ENCODE measurements at places on chromosomes 1 and 21.
A peak's percentile ranks its signal among the peaks of the same experiment; 100 is the strongest.

DNA sequence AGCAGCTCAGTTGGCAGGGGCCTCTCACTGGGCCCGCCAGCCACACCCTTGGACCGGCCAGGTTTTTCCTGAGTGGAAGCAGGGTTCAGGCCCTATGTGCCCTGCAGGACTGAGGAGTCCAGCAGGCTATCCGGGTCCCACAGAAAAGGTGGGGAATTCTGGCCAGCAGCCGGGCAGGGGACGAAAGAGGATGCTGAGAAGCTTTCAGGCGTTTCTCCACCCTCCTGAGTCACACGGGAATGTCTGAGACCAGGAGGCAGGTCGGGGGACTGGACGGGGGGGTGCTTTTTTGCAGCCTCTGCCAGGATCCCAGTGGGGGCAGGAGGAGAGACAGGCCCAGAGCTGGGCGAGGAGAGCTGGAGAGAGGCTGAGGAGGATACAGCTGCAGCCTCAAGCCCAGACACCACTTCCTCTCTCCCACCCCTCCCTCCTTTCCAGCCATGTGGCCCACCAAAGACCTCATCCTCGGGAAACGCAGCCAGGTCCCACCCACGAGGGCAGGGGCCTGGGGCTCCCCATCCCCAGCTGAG is 105.4 kb downstream of the SPSB1 start:
- DNase-seq = no peak

- no peak for DNase-seq
Measured at GRCh38 chr1:19665186-19665495, 466 bp downstream of the HTR6 start.

GRCh38 chr1:206636671-206637070 is 1.3 kb downstream of the DYRK3 start:
- no peak for DNase-seq

DNA sequence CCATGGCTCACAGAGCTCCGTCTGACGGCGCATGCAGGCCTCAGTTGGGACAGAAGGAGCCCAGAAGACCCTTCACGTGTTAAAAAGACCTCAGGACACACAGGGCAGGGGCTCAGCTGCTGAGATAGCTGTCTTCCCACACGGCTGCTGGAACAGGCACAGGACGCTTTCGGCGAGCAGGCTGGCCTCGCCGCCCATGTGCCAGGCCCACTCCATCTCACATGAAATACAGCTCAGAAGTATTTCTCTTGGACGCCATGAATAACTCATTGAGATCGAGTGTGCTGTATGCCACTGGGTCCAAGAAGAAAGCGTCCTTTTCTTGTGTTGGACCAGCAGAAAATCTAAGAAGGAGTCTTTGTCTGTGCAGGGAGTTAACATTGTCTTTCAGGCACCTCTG is 69.6 kb downstream of the SIM2 start:
- DNase-seq = no peak

DNA sequence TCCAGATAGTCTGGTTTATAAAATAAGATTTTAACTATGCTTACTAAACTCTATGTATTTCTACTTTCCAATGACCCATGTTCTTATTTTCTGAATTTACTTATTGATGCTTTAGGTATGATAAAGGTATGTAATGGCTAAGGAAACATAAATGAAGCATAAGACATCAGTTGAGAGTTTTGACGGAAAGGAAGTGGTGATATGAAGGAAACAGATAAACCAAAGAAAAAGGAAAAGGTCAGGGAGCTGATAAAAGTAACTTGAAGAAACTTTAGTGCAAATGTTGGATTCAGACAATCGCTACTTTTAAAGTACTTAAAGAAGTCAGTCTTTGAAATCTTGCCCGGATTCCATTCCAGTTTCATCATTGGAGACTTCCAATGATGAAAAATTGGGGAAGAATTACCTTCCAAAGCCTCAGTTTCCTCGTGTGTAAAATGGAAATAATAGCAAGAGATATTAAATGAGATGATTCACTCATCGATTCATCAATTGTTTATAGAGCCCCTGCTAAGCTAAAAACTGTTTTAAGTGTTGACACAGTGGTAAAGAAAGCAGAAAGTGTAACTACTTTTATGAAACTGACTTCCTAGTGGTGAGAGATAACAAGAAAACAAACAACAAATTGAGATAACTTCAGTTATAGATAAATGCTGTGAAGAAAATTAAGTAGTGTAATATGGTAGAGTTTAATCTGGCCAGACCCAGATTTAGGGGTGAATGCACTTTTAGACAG is 10.6 kb downstream of the PTPRC start:
- DNase-seq = no peak

DNA sequence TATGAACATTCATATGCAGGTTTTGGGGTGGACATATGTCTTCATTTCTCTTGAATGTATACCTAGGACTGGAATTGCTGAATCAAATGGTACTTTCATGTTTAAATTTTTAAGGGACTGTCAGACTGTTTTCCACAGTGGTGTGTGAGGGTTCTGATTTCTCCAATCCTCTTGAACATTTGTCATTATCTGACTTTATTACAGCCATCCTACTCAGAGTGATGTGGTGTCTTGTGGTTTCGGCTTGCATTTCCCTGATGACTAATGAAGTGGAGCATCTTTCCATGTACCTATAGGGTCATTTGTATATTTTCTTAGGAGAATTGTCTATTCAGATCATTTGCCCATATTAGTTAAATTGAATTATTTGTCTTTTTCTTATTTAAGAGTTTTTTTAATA is 35.4 kb upstream of the ZNF281 start:
- no peak for DNase-seq

- no peak for DNase-seq
Measured at GRCh38 chr1:79128722-79129121, 122.2 kb upstream of the ADGRL4 start.

DNA sequence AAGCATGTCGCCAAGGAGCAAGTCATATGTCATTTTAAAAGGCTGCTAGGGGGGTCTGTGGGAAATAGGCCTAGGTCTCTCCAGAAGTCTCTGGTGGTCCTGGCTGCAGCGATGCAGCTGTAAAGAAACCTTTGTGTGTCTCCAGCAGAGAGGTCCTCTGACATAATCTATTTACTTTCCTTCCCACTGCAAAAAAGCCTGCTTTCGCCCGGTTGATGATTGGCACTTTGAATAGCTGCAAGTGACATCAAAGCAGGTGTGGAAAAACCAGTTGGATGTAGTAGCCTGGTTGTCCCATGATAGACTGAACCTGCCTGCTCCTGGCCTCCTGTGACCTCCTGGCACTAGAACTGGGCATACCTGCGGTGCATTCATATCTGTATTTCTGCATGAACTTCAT is 13.8 kb downstream of the RASSF5 start:
- no peak for DNase-seq

- DNase-seq = no peak
Measured at GRCh38 chr1:33599516-33600115, 127.2 kb downstream of the ZSCAN20 start.

GRCh38 chr21:40254540-40255465 is 387.6 kb downstream of the PCP4 start:
- no peak for DNase-seq

- no peak for DNase-seq
Measured at GRCh38 chr1:165898837-165899236, 71.4 kb downstream of the UCK2 start.

DNA sequence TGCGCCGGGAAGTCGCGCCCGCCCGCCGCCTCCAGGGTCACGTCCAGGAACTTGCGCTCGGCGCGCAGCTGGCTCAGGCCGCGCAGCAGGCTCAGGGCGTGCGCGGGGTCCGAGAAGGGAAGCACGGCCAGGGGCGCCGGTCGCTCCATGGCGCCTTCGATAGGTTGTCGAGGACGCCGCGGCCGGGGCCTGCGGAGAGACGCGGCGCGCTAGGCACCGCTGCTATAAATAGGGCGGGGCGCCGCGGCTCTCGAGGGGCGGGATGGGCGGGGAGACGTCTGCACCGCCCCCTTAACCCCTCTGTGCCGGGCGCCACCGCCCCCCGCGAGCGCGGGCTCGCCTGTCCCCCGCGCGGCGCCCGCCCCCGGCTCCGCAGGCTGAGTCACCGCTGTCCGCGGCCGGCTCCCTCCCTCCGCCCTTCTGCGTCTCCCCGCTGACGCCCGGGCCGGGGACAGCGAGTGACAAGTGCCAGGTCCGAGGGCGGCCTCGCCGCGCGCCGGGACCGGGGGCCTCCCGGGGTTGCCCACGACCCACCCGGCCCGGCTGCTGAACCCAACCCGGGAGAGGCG is at the start of gene KLHL21:
TSS of gene KLHL21 (minus strand) at position 201 of the 569 bp plus-strand sequence. CDS start at position 149, 52 bp downstream.
- DNase-seq = peak; percentile 84

- no peak for DNase-seq
Measured at GRCh38 chr1:58748666-58749065, 35.2 kb downstream of the JUN start.

DNA sequence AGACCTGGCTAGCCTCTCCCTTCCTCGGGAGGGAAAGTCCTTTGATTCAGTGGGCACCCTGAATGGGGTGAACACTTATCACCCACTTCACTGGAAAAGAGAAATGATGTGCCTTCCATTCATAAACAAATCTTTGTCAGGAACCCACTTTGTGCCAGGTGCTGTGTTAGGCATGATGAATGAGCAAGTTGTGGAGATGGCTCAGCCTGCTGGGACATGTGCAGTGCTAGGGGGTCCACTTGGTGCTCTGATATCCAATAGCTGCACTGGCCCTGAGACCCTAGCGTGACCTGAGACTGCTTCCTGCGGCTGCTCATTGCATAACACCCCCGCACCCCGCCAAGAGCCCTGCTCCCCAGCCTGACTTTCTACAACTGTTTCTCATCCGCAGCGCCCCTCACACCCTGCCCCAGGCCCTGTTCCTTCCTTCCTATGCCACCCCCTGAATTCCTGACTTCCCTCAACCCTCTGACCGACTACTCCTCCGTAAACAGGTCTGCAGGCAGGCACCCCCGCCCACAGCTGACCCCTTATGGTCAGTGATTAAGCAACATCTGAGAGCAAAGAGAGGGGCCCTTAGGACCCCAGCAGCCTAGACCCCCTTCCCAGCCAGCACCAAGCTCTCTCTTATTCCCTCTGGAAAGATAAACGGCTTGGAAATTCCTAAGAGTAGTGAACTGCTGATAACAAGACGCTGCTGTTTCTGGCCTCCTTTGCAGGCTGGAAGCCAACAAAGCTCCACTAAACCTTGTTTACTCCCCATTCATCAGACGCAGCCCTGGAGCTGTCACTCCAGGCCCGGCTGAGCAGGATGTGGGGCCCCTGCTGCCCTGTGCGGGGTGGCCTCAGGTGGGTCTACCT is 12.9 kb downstream of the CSRP1 start:
- DNase-seq = no peak

GRCh38 chr21:45533846-45534635 is 8.2 kb downstream of the SLC19A1 start:
- DNase-seq = no peak

- no peak for DNase-seq
Measured at GRCh38 chr21:45010096-45010495, 64.3 kb upstream of the ADARB1 start.

GRCh38 chr1:160628799-160629263 is 18.0 kb downstream of the SLAMF1 start:
- no peak for DNase-seq

DNA sequence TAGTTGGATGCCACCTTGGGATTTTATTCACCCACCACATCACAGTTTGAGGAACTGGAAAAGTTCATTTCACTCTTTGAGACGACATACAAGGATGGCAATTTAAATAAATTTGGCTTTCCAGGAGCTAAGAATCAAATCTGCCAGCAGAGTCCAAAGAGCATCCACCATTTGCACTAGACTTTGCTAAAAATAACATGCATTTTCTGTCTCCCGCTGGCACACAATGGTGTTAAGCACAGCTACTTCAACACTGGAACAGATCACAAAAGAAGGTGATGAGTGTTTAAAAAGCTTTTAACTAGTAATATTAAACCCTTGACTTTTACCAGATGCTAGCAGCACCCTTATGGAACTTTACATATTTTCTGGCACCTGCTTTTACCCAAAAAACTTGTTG is 44.6 kb downstream of the MAEL start:
- DNase-seq = no peak

GRCh38 chr1:25692560-25692959 is 76.0 kb downstream of the MAN1C1 start:
- DNase-seq = no peak

DNA sequence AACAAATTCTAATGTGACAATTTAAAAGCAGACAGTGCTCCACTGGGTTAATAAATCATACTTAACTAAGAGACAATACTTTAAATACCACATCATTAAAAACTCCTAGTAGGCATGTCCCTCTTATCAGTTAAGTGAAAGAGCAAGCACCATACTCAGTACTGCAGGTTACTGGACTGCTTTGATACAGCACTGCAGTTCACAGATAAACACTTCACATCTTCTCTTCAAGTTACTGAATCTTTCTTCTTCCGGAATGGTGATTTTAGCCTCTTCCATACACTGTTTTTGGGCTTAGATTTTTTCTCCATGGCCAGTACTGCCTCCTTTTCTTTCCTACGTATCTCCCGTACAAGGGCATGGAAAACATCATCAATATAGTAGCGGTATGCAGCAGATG is 11.0 kb downstream of the RIT1 start:
- no peak for DNase-seq

- DNase-seq = no peak
Measured at GRCh38 chr21:38140207-38140903, 116.4 kb upstream of the KCNJ15 start.

GRCh38 chr1:227561241-227561907 is 2.0 kb upstream of the ZNF678 start:
- no peak for DNase-seq

- no peak for DNase-seq
Measured at GRCh38 chr1:78178816-78179215, 133.1 kb downstream of the GIPC2 start.

GRCh38 chr1:153587314-153587713 is 21.7 kb upstream of the S100A2 start:
- DNase-seq = no peak

DNA sequence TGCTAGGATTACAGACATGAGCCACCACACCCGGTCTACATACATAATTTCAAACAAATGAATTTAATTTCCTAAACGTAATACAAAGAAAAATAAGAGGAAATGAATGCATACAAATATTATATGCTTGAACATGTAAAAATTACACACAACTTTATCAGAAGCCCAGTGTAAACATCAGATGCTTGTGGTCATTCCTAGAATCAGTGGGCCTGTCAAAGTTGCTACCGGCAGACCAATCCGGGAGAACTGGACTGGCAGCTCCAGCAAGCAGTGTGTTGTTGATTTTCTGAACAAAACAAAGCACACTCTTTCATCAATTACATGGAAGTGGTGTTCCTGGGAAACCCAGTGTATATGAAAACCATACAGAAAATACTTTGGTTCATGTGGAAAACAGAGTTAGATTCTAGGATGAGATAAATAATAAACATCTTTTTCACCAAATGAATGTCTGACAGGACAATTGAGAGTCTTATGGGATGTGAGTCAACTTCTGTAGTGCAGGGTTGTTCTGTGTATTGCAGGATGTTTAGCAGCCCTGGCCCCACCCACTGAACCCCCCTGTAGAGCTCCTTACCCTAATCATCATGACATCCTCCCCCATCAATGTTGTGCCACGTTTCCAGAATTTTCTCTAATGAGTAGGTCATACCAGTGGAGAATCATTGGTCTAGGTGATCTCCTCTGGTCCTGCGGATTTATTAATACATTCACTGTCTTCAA is 33.8 kb downstream of the MFSD2A start:
- DNase-seq = no peak
